T-helper 22 cell (primary cell): ENCODE measurements at places on chromosomes 4 and X.

DNA sequence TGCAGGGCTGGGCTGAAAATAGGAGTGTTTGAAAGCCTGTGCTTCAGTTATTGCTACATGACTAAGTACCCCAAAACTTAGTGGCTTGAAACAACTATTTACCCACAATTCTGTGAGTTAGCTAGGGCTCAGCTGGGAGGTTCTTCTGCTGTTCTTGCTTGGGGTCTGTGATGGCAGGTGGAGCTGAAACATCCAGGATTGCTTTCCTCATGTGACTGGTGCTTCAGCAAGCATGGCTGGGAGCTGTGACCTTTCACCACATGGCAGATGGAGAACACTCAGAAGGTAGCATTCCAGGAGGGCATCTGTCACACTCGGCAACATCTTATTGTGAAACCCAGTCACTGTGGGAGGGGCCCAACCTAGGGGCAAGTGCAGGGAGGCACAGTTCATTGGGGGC, 57.0 kb upstream of the TBC1D14 start:
- no peak for DNase-seq

- DNase-seq: no peak
These were observed 12.1 kb upstream of the TLR8 start for GRCh38 chrX:12894074-12895030.

GRCh38 chr4:159549098-159549518, 446.2 kb downstream of the RAPGEF2 start:
- no peak for DNase-seq

GRCh38 chr4:37675587-37676290, 10.4 kb downstream of the RELL1 start:
- DNase-seq: no peak

GRCh38 chrX:136269921-136270320, 18.7 kb upstream of the MAP7D3 start:
- no peak for DNase-seq

- no peak for DNase-seq
These were observed 78.7 kb upstream of the SLC7A11 start for GRCh38 chr4:138320831-138321230.

DNA sequence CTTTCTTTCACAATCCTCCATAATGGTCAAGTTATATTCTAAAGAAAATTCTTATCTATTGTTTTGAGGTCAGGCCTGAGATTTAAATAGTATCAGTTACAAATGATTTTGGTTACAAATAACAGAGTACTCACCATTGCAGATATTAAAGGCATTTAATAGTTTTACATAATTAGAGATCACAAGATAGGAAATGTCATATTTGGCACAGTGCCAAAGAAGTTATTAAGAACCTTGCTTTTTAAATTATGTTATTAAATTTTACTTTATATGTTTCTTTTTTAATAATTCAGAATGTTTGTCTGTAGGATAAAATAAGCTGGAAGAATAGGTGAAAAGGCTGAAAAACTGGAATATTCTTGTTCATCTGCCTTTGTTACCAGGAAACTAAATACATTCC, 1174.7 kb downstream of the PCDH18 start:
- no peak for DNase-seq

GRCh38 chrX:28379103-28379502, 208.1 kb upstream of the IL1RAPL1 start:
- DNase-seq: no peak

GRCh38 chrX:128408842-128409241, 356.6 kb upstream of the ACTRT1 start:
- DNase-seq: no peak

DNA sequence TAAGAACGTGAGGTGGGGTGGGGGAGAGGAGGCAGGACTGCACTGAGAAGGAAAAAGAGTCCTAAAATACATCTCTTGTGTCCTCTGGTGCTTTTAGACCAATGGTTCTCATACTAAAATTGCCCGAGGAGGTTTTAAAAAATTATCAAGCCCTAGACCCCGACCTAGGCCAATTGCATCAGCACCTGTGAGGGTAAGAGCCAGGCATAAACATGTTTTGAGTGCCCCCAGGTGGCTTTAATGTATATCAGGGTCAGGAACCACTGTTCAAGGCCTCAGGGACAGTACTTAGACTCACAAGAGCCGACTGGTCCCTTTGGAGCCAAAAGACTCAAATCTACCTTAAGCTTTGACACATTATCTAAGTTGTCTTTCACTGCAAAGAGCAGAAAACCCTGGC, 37.5 kb upstream of the TMEM150C start:
- no peak for DNase-seq

- no peak for DNase-seq
These were observed 28.7 kb downstream of the DOK7 start for GRCh38 chr4:3491681-3492405.

- no peak for DNase-seq
These were observed 276.0 kb downstream of the UNC5C start for GRCh38 chr4:95272797-95273196.

GRCh38 chr4:3299122-3299975, 6.5 kb downstream of the RGS12 start:
- DNase-seq: no peak

- no peak for DNase-seq
These were observed 85.1 kb upstream of the SMAD1 start for GRCh38 chr4:145396581-145396980.

DNA sequence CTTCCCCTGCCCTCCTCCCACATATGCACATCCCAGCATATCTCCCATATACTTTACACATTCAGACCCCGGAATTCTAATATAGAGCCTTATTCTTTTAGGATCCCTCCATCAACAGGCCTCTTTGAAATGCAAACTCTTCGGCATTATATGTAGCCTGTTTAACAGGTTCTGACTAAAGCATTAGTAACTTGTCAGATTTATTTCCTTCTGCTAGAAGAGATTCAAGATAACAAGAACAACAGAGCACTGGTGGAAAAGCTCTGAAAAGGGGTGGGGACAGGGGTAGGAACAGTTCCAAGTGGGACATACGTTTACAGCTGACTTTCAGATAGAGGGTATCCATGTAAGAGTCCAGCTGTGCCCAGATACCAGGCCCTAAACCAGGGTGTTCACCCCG, 31.7 kb upstream of the PRPS1 start:
- no peak for DNase-seq

GRCh38 chr4:104504536-104504935, 9.8 kb upstream of the CXXC4 start:
- DNase-seq: no peak

GRCh38 chr4:143347484-143348111, 10.9 kb downstream of the GAB1 start:
- DNase-seq: no peak

DNA sequence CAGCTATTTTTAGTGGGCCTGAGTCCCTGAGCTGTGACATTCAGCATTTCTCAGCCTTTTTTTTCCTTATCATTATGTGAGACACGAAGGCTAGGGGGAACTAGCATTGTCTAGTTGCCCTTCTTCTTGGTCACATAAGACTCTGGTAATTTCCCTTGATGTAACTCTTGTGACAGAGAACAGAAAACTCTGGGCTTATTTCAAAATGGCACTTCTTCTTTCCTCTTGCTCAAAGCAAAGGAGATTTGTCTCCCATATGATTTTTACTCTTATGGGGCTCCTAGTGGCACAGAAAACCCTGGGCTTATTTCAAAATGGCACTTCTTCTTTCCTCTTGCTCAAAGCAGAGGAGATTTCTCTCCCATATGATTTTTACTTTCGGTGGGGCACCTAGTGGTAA, 14.7 kb downstream of the ATXN3L start:
- DNase-seq: no peak

DNA sequence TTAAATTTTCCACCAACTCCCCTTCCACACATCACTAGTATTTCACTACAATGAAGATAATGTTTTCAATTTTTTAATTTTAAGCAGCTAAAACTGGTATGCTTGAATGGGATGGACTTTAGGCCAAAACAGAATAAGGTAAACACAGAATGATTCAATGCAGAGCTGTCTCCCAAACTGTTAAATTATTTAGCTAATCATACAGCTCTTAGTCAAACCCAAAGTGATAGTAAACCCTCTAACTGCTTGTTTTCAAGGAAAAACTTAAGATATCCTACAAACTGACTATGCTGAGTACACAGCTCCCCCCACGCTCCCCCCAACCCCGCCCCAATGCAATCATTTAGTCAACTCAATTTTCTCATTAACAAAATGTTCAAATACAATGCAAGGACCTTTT, 30.2 kb downstream of the CNOT6L start:
- no peak for DNase-seq

- DNase-seq: no peak
These were observed 51.4 kb upstream of the GABRE start for GRCh38 chrX:152025656-152026440.
